HCT116 (cell line): ENCODE measurements at places on chromosomes 11 and 22. TPM values are rescaled to one million over a fixed set of nuclear protein-coding genes. Genes with fewer than 3 reads are reported as not detected.

DNA sequence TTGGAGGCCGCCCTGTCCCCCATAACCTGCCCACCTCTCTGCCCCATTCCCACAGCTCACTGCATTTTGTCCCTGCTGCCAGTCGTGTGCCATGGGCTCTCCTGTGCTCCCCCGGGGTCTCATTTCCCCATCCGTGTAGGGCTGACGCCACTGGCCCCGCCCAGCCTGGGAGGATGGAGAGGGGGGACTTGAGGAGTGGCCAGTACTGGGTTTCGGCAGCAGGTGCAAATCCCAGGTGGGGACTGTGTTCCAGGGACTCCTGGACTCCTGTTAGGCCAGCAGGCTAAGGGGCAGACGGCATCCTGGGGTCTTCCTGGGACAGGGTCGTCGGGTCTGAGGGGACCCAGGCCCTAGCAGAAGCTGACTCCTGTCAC is 1.2 kb upstream of the MYO7A start:
- DNase-seq = no peak

GRCh38 chr11:111419641-111420327 is 40.7 kb upstream of the POU2AF1 start:
- DNase-seq = no peak

Gene TRPM5
- total RNA-seq = 0.07 TPM

DNA sequence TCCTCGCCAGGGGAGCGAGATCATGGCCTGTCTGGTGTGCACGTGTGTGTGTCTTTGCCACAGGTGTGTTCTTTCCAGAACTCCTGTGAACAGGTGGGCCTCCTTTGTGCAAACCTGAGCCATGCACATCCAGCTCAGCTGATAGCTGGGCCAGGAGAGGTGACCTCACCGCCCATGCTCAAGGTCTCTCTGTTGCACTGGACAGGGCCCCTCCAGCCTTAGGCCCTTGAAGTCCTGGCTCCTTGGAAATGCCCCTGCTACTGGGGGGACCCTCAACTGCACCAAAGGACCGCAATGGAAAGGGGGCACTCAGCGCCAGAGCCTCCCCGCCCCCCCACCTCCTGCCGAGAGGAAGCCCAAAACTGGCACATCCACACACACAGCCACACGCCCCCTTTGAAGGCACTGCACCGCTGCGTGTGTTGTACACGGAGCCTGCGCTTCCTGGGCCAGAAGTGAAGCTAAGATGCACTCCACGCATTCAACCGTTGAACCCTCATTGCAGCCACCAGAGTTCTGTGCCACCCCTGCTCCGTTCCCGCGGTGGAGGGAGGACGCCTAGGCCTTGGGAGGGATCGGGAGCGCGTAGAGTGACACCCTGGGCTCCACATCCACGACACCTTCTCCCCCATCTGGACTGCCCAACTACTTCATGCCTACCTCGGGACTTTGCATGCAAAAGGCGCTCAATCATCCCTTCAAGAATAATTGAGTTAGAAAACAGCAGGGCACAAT is 16.4 kb upstream of the IL2RB start:
- no peak for DNase-seq

GRCh38 chr11:66970807-66971442 is 4.2 kb upstream of the C11orf86 start:
- peak; percentile 89 for DNase-seq

Gene KCNJ11
- 7.5 TPM for total RNA-seq

- DNase-seq = no peak
These were observed 20.9 kb upstream of the DENND5A start for GRCh38 chr11:9285850-9286587.

- no peak for DNase-seq
These were observed 29.2 kb downstream of the GUCY1A2 start for GRCh38 chr11:106989078-106989455.

GRCh38 chr11:69650832-69651344 is 9.9 kb downstream of the CCND1 start:
- no peak for DNase-seq

Gene PARVG
- total RNA-seq = 0.57 TPM

DNA sequence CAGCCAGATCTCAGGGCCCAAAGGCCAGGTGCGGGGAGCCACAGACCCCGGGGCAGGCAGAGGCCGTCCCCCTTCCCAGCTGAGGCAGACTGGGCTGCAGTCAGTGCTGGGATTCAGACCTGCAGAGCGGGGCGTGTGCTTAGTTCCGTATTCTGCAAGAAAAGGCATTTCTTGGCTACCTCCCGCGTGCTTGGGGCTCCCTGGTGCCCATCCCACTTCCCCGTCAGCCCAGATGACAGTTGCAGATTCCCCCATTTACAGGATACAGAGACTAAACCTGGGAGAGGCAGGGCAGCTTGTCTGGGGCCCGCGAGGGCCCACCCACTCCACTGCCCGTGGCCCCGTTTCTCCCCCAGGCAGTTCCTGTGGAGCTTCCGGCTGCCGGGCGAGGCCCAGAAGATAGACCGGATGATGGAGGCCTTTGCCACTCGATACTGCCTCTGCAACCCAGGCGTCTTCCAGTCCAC is 18.3 kb downstream of the CYTH4 start:
- DNase-seq = no peak

GRCh38 chr11:80280737-80281136 is 839.9 kb upstream of the TENM4 start:
- no peak for DNase-seq

Gene CARNS1
- 1.0 TPM for total RNA-seq

GRCh38 chr11:9796854-9797253 is 133.0 kb downstream of the SWAP70 start:
- DNase-seq = no peak

DNA sequence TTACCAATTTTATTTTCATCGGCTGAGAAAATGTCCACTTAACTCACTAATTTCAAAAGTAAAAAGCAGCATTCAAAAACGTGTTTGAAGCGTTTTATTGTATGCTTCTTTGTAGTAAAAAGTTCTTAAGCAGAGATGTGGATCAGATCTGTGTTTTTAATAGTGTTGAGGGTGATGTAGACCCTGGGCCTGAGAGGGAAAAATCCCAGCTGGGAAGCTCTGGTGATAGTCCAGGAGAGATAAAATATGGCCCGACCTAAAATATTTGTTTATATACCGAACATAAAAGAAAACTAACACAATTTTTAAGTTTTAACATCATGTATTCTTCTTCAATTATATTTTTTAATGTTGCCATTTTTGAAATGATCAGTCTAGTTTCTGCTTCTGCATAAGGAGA is 35.2 kb downstream of the SESN3 start:
- no peak for DNase-seq

Gene RNF215
- total RNA-seq = 20.2 TPM

Gene GVQW3
- total RNA-seq = 4.7 TPM

- DNase-seq = no peak
These were observed 32.4 kb upstream of the SCUBE2 start for GRCh38 chr11:9123595-9124304.

Gene TNNI2
- not detected for total RNA-seq

DNA sequence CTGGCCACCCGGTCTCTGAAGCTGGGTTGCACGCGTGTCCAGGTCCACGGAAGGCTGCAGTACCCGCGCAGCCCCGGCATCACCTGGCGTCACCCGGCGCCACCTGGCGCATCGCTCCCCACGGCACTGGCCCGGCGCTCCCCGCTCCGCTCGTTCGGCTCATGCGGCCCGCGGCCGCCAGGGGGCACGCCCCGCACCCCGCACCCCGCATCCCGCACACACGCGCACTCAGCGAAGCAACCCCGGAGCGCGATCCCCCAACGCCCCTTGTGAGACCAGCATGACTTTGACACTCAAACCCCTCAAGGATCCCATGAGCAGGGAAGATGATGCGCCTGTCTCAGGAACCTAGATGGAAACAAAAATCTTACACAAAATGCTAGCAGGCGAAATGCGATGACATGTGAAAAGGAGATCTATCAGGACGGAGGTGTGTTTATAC is 11.9 kb downstream of the B3GNT6 start:
- DNase-seq = peak; percentile 37

GRCh38 chr22:46646531-46647215 is 26.5 kb downstream of the GRAMD4 start:
- no peak for DNase-seq

DNA sequence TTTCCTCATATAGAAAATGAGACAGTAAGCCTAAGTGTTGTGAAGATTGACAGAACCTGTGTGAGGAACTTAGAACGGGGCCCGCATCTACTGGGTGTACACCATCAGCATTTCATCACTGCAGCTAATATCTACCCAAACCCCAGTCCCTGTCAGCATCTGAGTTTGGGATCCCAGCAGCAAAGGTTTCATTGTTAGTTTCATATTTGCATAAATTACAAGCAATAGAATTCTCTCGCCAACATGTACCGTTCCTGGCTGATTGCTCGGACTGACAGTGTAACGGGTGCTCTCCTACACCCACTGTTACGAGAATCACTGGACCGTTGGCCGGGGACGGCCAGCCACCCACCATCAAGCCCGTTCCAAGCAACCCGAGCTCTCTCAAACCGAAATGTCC is 10.4 kb upstream of the TMPRSS6 start:
- no peak for DNase-seq

DNA sequence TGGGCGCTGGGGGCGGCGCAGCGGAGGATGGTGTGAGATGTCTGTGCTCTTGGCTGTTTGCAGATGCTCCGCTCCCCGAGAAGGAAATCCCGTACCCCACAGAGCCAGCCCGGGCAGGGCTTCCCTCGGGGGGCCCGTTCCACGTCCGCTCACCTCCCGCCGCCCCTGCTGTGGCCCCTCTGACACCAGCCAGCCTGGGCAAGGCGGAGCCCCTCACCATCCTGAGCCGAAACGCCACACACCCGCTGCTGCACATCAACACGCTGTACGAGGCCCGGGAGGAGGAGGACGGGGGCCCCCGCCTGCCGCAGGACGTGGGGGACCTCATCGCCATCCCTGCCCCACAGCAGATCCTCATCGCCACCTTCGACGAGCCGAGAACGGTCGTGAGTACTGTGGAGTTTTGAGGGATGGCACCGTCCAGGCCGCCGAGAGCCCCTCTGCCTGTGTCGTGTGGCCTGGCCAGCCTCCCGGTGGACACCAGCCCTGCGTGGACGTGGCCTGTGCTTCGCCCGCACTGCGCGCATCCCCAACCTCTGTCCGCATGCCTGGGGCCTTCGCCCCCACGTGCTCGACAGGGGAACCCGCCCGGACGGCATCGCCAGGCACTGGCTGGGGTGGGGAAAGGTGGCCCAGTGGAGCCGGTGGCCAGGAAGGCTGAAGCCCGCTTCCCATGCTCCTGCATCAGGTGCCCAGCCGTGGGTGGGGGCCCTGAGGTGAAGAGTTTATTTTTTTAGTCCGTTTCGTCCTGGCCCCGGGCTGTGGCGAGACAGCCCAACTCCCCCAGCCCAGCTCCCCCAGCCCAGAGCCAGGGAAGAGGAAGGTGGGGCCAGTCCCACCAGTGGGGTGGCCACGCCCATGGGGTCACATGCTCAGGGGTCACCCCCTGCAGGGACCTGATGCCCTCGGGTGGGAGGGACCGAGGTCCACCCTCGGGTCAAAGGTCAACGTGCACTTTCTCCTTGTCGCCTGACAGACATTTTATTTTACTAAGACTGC is 6.5 kb upstream of the TRABD start:
- no peak for DNase-seq

DNA sequence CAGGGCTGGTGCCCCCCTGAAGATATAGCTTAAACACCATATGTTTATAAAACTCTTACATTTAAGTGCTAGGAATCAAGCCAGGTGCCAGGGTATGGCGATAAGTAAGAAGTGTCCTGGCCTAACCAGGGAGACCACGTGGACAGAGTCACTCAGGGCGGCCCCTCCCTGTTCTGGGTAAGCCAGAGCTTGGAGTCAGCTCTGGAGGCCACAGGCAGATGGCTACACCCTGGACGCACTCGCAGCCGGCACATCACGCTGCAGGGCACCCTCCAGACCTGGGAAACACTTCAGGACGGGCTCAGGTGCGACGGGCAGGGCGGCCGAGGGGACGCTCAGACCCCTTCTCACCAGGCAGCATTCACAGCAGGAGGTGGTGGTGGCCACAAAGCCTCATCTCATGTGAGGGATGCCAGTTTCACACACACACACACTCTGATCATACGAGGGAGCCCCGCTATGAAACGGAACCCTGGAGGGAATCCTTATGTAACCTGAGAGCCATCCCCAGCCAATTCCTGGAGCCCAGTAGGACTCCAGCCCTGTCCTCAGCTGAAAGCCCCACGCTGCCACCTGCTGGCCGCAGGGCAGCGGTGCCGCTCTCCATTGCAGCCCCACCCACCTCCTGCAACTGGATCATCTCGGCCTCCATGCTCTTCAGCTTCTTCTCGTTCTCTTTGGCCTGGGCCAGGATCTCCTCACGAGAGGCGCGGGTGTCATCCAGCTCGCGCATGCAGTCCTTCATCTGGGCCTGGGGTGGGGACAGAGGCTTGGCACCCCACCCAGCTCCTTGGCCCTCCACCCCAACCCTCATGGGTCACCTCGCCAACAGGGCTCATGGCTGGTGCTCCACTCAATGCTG is 33.4 kb downstream of the APOL1 start:
- peak; percentile 18 for DNase-seq

Gene DDX25
- 0.37 TPM for total RNA-seq

- DNase-seq = no peak
These were observed 1.9 kb downstream of the MUC5B start for GRCh38 chr11:1224491-1225385.

GRCh38 chr22:23182309-23183060 is 2.2 kb downstream of the BCR start:
- DNase-seq = no peak

DNA sequence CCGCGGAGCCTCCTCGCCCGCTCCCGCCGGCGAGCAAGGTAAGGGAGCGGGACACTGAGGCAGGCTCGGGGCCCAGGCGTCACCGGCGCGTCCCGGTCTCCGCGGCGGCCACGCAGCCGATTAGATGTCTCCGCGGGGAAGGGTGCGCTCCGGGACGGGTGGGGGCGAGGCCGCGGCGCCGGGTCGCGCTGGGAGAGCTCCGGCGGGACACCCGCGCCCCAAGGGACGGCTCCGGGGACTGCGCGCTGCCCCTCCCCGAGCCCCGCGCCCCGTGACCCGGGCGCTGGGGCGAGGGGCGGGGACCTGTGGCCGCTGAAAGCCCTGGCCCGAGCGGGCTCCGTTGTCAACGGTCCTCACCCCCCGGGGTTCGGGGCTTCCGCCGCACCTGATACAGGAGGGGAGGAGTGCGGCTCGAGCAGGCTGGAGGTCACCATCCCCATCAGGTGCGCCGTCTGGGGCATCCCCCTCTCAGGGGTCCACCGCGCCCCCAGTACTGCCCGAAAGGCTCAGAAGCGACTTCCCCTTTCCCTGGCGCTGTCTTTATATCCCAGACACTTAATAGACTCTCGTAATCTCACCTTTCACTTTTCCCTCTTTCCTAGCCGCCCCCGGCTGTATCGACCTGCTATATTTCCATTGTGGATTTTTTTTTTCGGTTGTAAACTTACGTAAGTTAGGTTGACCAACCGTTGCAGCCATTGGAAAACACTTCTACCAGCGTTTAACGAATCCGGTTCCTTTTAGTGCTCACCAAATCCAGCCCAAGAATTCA is 573 bp downstream of the PPFIA1 start:
- DNase-seq = no peak
